ENCODE measurements at places on chromosomes 12 and 14. TPM values are rescaled to one million over a fixed set of nuclear protein-coding genes. Genes with fewer than 3 reads are reported as not detected.

- DNase-seq, result no peak
Measured at GRCh38 chr14:104164041-104164440, 25.7 kb downstream of the KIF26A start.

ST8SIA1 gene
- total RNA-seq, result 5.9 TPM

DNA sequence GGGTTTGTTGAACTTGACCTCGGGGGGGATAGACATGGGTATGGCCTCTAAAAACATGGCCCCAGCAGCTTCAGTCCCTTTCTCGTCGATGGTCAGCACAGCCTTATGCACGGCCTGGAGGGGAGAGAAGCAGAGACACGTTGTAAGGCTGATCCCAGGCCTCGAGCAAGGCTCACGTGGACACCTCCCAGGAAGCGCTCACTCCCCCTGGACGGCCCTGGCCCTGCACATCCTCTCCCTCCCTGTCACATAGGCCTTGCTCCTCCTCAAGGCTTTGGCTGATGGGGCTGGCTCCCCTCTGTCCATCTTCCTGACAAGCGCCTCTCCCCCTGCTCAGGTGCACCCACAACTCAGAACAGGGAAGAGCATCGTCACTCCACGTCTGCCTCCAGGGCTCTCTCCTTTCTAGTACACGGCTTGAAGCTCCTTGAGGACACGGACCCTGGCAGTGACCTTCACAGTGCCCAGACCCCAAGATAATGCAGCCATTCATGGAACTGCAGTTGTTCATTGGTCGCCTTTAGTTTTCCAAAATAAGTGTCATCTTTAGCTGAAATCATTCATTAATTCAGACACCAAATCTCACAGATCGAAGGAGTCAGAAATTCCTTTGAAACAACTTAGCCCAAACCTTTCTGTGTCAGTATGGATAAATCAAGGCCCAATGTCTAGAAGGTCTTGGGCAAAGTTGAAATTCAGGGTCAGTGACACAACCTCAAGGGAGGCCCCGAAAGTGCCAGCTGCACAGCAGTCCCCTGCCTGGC lies 9.7 kb downstream of the SERPINA1 start:
- no peak for DNase-seq

GRCh38 chr12:1428671-1429070 lies 165.7 kb downstream of the FBXL14 start:
- DNase-seq, result no peak

OASL gene
- total RNA-seq, result 1.2 TPM

- no peak for DNase-seq
Measured at GRCh38 chr12:130816097-130816496, 23.0 kb downstream of the STX2 start.

- peak; percentile 35 for DNase-seq
Measured at GRCh38 chr12:79344855-79345847, 345.6 kb downstream of the PAWR start.

LIN7A gene
- 9.5 TPM for total RNA-seq

IRAK3 gene
- total RNA-seq, result 7.4 TPM

- no peak for DNase-seq
Measured at GRCh38 chr12:92639017-92639416, 63.8 kb upstream of the PLEKHG7 start.

Measured in fibroblast of lung (primary cell).